Neural crest cell (in vitro differentiated cells): ENCODE measurements at places on chromosomes 3 and 15.

- DNase-seq: no peak
Observed at GRCh38 chr15:69903470-69904469, 193.9 kb downstream of the TLE3 start.

DNA sequence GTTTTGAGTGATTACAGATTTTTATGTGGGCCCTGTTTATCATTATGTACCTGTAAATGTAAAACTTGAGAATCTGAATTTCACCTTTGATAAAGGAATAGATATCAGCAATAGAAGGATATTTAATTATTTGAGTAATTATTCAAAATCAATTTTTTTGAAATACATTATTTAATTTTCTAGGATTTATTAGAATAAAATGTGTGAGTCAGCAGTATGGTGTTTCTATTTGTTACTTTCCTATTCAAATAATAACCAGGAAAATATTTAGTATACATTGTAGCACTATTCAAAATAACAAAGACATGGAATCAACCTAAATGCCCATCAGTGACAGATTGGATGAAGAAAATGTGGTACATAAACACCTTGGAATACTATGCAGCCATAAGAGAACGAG is 22.1 kb downstream of the CAPN7 start:
- DNase-seq: no peak

GRCh38 chr3:32842987-32843386 is 25.2 kb downstream of the TRIM71 start:
- DNase-seq: no peak

- no peak for DNase-seq
Observed at GRCh38 chr15:90200534-90201129, 498 bp upstream of the SEMA4B start.

DNA sequence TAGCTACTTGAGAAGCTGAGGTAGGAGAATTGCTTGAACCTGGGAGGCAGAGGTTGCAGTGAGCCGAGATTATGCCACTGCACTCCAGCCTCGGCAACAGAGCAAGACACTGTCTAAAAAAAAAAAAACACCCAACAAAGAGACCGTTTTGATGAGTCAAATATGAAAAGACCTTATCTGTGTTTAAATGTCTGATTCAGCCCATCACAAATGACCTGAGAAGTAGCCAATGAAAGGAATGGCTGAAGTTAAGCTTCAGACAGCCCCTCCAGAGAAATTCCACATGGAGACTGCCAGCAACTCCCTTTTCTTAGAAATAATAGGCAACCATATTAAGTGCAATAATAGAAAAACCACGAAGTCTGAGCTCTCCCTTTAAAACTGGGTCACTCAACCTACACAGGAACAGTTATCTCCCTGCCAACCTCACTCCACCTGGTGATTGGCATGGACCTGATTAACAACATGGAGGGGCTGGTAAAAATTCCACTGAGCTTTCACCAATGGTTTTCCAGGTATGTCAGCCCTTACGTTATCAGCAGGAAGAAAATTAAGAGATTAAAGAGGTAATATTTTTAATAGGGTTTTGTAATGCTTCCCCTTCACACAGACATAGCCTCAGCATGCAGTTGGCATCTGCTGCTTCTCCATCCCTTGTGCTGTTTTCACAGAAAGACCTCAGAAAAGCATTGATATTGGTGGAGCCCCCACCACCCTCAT is 238.1 kb upstream of the STT3B start:
- no peak for DNase-seq

DNA sequence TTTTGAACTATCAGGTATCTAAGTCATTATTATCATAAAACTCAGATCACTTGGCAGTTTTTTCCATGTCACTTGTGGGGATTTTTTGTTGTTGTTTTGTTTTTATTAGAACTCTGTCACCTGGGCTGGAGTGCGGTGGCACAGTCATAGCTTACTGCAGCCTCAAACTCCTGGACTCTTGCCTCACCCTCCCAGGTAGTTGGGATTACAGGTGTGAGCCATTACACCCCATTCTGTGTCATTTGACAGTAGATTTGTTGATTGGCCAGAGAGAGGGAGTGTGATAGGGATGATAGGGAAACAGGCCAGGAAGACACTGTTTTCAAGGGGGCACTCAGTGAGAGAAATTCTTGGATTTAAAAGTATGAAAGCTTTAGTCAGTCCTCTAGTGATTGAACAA is 54.7 kb upstream of the SCAANT1 start:
- no peak for DNase-seq

GRCh38 chr15:43168192-43169107 is 16.8 kb upstream of the CCNDBP1 start:
- no peak for DNase-seq

DNA sequence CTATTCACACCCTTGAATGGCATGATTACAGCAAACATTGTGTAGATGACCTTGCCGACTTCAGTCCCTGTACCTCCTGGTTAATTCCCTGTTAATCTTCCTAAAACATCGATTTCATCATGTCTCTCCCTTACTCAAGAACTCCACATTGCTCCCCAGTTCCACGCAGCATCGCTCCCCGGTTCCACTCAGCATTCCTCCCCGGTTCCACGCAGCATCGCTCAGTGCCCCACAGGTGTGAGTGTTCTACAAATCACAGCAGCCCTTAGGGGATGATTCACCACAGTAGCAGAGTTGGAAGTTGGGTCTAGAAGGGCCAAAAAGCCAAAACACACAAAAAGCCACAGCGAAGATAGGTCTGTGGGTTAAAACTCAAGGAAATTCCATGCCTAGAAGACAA is 8.6 kb upstream of the TNK2 start:
- DNase-seq: no peak

DNA sequence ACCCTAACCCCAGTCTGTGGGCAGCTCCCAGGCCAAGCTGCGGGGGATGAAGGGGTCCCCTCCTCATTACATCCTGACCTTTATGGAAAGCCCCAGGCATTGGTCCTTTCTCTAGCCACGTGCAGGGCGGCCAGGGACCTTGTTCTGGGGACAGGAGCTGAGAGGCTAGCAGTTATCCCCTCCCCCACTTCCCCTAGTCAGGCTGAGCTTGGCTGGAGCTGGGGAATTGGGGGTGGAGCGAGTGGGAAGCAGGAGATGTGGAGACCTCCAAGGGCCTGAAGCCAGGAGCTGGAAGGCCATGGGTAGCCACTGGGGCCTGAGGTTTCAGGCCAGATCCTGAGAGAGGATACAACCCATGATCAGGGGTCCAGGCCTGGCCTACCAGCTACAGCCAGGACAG is 45.8 kb downstream of the DNAH1 start:
- DNase-seq: no peak

GRCh38 chr3:154678041-154678654 is 248.2 kb upstream of the GPR149 start:
- no peak for DNase-seq

- DNase-seq: no peak
Observed at GRCh38 chr3:183954875-183955274, 62.8 kb downstream of the ABCC5 start.

DNA sequence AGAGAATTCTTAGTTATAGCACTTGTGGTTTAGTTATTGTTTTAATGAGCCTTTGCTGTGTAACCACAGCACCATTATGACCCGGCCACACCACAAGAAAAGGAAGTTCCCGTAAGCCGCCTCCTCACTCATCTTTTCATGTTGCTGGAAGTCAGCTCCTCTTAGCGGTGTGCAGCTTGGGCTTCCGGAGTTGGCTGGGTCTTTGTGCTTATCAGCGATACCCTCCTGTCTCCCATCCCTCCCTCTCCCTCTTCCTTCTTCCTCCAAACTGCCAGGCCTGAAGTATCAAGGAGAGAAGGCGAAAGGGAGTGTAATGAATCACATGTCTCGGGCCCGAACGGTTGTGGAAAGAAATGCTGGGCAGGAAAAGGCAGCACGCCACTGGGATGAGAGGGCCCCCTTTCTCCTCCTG is 353.5 kb downstream of the MCTP2 start:
- DNase-seq: no peak

DNA sequence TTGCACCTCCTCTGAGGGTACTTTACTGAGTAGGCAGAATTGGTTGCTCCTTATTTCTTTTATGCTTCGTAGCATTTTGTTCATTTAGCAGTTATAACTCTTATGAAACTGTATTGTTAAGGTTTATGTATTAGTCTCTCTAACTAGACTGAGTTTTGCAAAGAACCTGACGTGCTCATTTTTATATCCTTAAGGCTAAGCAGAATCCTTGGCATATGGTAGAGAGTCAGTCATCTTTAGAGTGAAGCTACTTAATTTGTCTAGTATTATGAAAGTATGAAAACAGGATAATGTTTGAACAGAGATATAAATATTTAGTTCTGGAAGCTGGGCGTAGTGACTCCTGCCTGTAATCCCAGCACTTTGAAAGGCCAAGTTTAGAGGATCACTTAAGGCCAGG is 20.1 kb downstream of the CRYBG3 start:
- no peak for DNase-seq

- DNase-seq: no peak
Observed at GRCh38 chr15:49458145-49458544, 35.1 kb downstream of the FGF7 start.

DNA sequence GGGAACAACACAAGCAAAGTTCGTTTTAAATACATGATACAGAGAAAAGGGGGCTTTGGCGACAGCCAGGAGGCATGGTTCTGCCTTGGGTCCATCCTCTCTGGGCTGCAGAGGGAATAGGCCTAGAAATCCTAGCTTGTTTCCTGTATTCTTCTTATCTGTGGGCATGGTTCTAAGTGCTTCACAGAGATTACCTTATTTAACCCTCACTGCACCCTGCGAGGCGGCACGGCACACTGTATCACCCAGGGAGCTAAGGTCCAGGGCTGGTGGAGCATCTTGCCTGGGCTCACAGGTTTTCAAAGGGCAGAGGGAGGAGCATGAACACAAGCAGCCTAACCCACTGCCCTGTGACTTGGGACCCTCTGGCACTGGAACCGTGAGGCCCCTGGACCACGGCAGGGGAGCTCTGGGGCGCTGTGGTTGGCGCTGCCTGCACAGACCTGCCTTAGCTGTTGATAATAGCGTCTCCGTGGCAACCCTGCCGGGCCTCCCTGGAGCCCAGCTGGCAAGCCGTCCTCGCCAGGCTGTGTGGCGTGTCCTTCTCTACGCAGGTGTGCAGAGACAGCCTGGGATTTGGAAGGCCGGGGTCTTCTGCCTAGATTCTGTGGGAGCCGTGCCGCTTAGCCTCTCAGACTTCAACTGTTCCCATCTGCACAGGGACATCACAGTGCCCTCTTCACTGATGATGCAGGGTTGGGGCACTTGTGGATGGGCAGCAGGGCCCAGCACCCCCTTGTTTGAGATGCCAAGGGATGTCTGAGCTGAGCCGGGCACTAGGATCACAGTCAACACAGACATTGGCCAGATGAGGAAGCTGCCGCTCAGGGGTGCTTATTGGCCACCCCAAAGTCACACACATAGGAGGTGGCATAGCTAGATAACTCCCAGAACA is 154.6 kb upstream of the TLE3 start:
- DNase-seq: no peak

DNA sequence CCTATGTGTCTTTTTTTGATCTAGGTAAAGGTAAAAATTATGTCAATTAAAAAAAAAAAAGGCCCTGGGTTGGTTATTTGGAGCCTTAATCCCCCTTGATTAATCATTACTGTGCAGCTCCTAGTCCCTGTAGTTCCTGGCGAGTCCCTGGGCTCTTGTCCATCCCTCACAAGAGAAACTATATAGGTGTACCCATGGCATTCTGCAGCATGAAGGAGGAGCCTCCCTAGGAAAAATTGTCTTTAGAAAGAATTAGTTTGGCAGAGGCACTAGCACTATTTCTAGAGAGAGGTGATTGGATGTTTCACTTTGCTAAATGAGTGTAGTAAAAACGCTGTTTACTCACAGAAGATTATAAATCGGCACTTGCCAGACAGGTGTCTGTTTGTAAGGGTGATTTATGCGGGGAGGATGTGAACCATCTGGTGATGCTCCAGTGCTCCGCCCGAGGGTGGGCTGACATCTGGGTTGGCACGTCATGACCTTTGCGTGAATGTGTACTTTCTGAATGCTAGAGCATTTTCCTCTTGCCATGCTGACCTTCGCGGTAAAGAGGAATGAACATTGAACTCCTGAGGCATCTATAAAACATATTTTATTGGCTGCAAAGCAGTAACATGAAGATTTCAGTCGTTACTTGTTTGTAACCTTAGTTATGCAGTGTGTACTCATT is 12.6 kb downstream of the PLCL2 start:
- no peak for DNase-seq

- DNase-seq: peak; percentile 80
Observed at GRCh38 chr15:77496715-77497109, 76.0 kb downstream of the HMG20A start.

DNA sequence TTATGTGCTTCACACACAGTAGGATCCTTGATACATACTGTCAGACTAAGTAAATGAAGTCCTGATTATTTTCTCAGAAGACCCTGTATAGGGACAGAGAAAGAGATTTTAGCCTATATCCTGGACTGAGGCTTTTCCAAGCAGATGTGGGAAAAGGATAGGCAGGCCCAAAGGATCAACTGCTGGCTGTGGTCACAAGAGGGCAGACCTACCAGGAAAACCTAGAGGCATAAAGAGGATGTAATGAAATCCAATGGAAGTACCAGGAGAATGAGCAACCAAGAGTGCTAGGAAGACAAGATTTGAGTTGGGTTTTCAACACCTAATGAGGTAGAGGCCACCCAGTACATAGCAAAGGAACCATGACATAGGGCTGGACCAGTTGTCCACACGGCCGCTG is 23.1 kb downstream of the DCLK3 start:
- DNase-seq: no peak

- no peak for DNase-seq
Observed at GRCh38 chr15:34223904-34224596, 766 bp upstream of the EMC4 start.

DNA sequence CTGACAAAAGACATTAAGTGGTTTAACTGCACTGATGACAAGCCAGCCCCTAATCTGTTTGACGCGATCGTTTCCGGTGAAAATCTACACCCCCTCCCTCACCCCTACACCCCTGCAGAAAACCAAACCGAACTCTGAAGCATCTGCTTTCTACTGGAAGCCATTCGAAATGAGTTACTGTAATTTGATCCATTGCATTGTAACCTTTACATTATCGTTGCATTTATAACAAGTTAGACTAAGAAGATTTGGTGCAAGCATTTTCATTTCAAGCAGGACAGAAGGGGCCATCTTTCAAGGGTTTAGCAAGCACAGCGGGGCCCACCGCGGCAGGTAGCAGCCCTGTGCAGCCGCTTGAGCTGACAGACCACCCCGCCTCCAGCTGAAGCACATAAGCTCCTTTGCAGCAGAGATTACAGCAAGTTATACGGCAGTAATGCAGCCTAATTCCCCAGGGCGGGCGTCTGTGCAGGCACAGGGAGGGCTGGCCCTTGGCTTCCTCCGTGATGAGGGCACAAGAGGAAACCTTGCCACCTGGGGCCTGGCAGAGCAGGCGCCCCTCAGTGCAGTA is 79.3 kb downstream of the CHSY1 start:
- no peak for DNase-seq

DNA sequence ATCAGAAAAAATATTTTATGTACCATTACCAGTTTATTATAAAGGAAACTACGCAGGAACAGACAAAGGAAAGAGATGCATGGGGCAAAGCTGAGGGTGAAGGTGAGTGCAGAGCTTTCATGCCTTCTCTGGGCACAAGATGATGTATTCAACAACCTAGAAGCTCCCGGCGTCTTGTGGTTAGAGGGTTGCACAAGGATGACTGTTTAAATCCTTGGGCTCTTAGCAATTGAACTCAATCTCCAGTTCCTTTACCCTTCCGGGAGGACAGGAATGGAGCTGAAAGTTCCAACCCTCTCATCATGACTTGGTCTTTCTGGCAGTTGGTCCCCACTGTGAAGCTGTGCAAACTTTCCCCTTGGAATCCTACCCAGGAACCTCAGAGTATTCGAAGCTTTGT is 542.0 kb downstream of the EPHA3 start:
- DNase-seq: no peak
